ENCODE measurements at places on chromosomes 3 and 15. TPM values are rescaled to one million over a fixed set of nuclear protein-coding genes. Genes with fewer than 3 reads are reported as not detected.

DUOXA2 gene
- not detected for total RNA-seq

EHD4 gene
- 2.2 TPM for total RNA-seq

DNAH1 gene
- 1.6 TPM for total RNA-seq

MORC1 gene
- total RNA-seq, result 0.31 TPM

GOLGA8O gene
- total RNA-seq, result not detected

CHRNA7 gene
- 4.4 TPM for total RNA-seq

MUC20 gene
- 1.9 TPM for total RNA-seq

LRRK1 gene
- total RNA-seq, result 1.4 TPM

SCN10A gene
- total RNA-seq, result not detected

ZNF620 gene
- total RNA-seq, result 13.6 TPM

PLSCR2 gene
- not detected for total RNA-seq

AP3B2 gene
- total RNA-seq, result 52.9 TPM

Measured in occipital lobe (tissue), 3 donors.